Hematopoietic multipotent progenitor cell (in vitro differentiated cells): ENCODE measurements at places on chromosomes 13 and 19.

- no peak for DNase-seq
These were observed 40.7 kb downstream of the STARD13 start for GRCh38 chr13:33244907-33245287.

- no peak for DNase-seq
These were observed 143.7 kb downstream of the FGF9 start for GRCh38 chr13:21814604-21815003.

- DNase-seq, result no peak
These were observed 8.9 kb downstream of the ACTN4 start for GRCh38 chr19:38656171-38656981.

GRCh38 chr13:20425819-20426219 is 99.8 kb downstream of the CRYL1 start:
- DNase-seq, result no peak

GRCh38 chr13:31001647-31002046 is 69.2 kb downstream of the TEX26 start:
- no peak for DNase-seq

DNA sequence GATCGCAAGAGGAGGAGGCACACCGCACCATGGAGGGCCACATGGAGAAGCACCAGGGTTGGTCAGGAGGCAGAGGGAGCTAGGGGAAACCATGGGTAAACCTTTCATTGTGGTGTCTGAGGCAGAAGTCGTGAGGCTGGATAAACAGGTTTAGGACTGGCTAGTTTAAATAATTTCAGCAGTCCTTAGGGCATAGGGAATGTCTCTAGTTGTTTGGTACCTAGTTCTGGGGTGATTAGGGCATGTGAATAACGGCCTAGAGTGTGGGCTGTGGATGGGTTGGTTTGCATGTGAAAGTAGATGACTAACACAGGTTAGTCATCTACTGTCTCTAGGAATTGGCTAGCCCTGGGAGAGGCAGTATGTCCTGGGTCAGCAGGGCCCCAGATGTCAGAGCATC is 102.3 kb downstream of the STOML3 start:
- no peak for DNase-seq

DNA sequence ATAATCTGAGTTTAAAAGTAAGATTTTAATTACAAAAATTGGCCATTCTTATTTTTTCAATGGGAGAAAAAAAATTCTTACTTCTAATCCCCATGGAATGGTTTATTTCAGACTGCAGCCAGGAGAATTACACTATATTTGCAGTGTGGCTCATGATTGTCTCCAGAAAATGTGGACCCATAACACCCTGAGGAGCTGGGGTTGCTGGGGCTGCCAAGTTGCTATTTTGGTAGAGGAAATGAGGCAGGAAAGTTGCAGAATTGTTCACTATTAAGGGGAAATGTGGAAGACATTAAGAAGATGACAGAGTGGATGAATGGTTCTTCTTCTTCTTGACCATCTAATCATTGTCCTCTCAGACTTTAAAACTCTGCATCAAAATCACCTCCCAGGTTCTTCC is 4.6 kb upstream of the SCEL start:
- DNase-seq, result no peak

GRCh38 chr19:41604831-41605230 is 22.0 kb downstream of the CEACAM4 start:
- DNase-seq, result no peak

DNA sequence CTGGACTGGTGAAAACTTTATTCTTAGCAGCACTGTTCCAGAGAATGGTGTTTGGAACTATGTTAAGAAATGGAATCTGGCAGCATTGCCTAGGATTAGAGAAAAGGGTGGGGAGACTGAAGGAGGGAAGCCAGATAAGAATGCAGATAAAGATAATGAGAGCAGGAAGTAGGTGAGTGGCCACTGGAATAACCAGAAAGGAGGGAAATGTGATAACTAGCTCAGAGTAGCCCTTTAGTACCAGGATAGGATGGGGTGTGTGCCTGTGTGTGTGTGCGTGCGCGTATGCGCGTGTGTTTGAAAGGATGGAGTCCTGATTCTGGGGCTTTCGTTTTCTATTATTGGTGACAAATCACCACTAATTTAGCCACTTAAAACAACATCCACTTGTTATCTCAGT is 33.4 kb upstream of the FRY start:
- no peak for DNase-seq

DNA sequence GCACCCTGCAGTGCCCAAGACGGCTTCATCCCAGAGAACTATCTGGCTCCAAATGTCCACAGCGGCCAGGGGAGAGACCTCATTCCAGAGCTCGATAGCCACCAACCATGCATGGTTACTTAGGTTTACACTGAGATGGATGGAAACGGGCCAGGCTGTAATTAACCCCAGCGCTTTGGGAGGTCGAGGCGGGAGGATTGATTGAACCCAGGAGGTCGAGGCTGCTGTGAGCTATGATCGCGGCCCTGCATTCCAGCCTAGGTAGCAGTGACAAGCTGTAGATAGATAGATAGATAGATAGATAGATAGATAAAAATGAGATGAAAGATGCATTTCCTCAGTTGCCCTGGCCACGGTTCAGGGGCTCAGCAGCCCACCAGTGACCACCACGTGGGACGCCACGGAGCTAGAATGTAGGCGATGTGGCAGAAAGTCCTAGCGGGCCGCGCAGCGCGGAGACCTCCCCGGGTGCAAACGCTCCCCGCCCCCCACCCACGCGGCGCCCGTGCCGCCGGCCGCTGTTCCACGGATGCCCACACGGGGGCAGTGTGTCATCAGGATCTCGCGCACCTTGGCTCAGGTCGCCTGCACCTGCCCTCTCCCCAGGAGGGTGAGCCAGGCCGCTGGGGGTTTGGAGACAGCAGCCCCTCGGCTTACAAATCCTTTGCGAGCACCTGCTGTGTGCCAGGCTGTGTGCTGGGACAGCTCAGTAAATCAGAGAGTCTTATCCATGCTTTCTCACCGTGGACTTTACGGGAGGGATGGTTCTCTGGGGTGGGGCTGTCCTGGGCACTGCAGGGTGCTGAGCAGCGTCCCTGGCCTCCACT is 13.5 kb upstream of the TLE5 start:
- no peak for DNase-seq

DNA sequence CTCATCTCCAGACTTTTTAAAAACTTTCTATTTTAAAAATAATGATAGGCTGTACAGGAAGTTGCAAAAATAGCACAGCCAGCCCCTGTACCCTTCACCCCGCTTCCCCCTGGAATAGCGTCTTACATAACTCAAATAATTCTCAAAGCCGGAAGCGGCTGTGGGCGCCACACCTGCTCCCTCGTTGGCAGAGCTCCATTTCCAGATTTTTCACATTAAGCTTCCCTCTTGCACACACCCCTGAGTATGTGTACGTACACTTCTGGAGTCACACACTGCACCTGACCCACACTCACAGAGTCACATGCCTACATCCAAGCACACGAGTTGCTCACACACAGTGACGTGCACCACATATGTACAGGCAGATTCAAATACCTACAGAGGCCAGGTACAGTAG is 24.9 kb upstream of the DPP9 start:
- no peak for DNase-seq

DNA sequence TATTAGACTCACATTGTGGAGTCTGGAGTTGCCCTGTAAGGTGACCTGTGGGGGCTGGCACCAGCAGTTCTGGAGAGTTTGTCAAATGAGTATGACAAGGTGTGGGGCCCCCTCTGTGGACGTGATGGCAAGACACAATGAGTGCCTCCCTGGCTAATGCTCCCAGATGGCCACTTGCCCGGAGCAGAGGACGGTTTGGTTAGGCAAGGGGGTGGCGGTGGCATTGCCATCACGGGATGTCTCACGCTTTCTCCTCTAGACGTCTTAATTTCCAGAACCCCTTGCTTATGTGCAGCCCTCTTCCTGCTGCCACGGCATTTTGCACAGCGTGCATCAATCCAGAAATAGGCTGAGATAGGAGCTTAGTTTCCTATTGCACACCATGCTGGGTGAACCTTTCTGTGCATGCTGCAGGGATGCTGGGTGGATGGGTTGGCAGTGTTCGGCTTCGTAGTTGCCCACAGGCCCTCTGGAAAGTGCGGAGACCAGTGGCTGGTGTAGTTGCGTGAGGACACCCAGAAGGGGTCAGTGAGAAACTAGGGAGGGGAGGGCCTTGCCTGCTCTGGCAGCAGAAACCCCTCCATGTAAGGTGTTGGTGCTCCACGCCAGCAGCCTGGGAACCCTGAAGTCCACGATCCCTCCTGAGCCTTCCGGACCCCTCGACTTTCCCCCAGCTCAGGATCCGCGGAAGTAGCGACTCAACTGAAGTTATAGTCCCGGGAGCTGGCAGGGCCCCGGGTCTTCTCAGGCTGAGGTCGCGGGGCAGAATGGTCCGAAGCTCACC is 18.1 kb upstream of the LRP3 start:
- DNase-seq, result no peak

DNA sequence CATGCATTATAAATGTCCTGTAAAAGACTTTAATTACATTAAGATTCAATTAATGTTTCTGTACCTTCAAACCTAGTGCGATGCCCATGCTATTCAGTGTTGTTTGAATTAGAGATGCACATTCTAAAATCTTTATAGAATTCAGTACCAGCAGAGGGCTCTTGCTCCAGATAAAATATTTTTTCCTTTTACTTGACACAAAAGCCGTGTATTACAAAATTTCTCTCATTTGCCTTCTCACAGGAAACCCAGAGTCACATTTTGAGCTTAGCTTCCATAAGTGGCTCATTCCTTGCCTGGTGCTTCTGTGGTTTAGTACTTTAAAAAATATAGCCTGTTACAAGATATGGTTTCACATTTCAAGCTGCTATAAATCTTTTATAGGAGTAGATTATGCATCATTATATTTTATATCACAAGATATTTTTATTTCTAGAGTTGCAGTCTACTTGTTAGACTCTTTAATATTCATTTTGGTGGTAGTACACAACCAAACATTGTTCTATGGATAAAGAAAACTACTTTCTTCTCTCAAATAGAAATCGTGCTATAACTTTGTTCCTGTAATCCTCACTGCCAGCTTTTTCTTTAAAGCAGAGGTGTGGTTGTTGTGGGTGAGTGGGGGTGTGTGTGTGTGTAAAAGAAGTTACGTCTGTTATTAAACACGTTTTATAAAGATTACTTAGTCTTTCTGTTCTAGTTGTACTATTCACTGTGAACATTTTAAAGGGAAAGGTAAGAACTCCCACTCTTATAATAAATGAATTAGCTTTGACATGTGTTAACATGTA is 101.4 kb downstream of the RNF17 start:
- DNase-seq, result no peak

DNA sequence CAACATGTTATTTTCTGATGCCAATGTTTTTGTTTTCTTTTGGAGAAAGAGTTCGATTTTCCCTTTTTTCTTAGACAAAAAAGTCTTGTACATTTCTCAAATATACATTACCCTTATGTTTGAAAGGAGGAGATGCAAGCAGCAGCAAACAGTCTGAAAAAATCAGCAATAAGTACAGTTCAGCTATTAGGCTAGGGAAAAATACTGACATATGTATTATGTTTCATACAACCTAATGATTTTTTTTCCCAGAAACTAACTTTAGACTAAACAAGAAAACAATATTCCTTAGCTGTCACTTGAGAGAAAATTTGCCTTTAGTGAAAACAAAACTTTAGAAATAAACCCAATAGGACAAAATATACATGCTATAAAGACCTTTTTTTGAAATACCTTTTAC is 1223.5 kb downstream of the SLITRK1 start:
- no peak for DNase-seq

DNA sequence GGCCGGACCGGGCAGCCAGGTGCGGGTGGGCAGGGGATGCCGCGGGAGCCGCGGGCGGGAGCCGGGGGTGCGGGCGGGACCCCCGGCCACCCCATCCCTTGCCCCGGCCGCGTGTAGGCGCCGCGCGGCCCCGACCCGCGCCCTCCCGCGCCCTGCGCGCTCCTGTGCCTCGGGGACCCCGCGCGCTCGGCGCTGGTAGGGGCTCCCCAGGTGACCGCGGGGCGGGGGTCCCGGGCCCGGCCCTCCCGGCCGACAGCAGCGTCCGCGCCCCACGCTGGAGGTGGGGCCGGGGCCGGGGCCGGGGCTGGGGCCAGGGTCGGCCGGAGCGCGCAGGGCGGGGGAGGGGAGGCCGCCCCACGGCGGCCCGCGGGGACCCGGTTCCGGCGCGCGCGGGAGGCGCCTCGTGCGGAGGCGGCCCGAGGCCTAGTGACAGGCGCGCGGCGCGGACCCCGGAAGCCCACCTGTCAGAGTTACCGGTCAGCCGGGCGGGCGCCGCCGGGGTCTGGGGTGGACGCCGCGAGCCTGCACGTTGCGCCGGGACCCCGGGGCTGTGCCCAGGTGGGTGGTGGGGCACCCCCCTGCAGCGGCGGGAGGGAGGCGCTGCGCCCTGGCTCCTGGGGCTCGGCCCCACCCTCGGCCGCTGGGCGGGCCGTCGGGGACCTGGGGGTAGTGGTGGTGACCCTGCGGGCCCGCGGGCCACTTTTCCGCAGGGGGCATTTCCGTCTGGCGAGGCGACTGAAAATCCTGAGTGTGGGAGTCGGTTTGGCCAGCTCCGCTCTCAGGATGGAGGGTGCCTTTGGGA is 518 bp downstream of the TFDP1 start:
- no peak for DNase-seq

- no peak for DNase-seq
These were observed 300.5 kb downstream of the SPRY2 start for GRCh38 chr13:80040196-80040980.

DNA sequence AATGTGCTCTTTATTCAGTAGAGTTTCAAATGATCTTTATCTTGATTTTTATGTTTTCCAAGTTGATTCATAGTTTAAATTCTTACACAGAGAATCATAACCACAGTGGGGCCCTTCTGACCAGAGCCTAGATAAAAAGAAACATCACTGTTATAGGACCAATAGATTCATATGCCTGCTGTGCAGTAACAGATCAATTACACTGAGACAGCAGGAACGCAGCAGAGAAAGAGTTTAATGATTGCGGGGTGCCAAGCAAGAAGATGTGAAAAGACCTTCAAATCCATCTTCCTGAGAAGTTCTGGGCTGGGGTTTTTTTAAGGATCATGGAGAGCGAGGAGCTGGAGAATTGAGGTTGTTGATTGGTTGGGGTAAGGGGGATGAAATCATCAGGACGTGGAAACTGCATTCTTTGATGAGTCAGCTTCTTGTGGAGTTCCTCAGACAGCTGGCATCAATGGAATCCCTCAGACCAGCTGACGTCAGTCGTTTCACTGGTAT is 346.6 kb downstream of the TBC1D4 start:
- DNase-seq, result no peak

GRCh38 chr13:112062072-112062567 is 4.8 kb upstream of the SOX1 start:
- no peak for DNase-seq

GRCh38 chr19:3844596-3844995 is 24.2 kb downstream of the ZFR2 start:
- DNase-seq, result no peak

DNA sequence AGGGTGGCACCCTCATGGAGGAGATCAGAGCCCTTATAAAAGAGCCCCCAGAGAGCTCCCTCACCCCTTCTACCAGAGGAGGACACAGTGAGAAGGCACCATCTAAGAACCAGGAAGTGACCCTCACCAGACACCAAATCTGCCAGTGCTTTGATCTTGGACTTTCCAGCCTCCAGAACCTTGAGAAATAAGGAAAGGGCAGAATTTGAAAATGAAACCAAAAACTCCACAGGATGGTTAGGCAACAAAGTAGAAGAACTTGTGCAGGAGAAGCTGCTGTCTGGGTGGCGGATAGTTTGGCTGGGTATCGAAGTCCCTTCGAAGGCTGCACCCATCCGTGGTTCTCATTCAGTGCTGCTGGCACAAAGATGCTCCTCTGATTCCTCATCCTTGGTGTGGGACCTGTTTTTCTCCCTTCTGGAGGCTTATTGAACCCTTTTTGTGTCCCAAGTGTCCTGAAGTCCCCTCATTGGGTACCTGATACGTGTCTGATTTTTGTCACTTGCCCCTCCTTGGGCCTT is 130.8 kb downstream of the KDM4B start:
- DNase-seq, result no peak
